Bronchial epithelial cell (primary cell): ENCODE measurements at places on chromosomes 4 and X.

GRCh38 chr4:48944252-48944651, 37.7 kb upstream of the OCIAD2 start:
- DNase-seq = peak; percentile 96

- peak; percentile 79 for DNase-seq
Measured at GRCh38 chr4:24067367-24068193, 177.7 kb upstream of the PPARGC1A start.

DNA sequence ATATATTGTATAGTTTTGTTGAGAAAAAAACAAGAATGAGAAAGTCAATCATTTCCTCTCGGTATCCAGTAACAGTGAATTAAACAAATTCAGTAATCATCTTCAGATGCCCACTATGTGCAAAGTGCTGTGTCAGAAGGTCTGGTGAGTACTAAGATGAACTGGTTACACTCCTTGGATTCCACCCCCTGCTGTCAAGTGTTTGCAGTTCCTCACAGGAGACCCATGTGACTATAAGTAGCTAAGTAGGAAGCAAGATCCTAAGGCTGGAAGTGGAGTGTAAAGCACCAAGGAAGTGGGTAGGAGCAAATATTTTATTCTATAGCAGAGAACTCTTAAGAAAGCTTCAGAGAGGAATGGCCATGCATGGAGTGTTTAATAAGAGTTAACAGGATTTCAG, 73.6 kb downstream of the SNX25 start:
- DNase-seq = peak; percentile 50

DNA sequence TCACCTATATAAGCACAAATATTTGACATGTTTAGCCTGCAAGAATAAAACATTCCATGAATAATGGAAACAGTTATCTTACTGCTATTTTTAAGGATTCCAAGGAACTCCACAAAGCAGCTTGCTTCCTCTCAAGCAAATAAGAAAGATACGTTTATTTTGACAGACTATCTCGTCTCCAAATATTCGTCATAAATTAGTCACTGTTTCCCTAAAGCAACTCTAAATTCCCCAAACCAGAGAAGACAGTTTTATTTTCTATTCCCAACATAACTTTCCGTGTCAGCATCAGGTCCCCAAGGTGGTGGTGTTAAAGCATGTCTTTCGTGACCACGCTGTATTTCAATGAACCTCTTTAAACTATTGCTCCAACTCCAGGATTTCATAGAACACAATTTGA, 24.3 kb upstream of the DKK2 start:
- DNase-seq = no peak

GRCh38 chr4:114287079-114287696, 307.7 kb upstream of the ARSJ start:
- DNase-seq = peak; percentile 94

- DNase-seq = no peak
Measured at GRCh38 chr4:115501656-115502055, 388.2 kb upstream of the NDST4 start.

DNA sequence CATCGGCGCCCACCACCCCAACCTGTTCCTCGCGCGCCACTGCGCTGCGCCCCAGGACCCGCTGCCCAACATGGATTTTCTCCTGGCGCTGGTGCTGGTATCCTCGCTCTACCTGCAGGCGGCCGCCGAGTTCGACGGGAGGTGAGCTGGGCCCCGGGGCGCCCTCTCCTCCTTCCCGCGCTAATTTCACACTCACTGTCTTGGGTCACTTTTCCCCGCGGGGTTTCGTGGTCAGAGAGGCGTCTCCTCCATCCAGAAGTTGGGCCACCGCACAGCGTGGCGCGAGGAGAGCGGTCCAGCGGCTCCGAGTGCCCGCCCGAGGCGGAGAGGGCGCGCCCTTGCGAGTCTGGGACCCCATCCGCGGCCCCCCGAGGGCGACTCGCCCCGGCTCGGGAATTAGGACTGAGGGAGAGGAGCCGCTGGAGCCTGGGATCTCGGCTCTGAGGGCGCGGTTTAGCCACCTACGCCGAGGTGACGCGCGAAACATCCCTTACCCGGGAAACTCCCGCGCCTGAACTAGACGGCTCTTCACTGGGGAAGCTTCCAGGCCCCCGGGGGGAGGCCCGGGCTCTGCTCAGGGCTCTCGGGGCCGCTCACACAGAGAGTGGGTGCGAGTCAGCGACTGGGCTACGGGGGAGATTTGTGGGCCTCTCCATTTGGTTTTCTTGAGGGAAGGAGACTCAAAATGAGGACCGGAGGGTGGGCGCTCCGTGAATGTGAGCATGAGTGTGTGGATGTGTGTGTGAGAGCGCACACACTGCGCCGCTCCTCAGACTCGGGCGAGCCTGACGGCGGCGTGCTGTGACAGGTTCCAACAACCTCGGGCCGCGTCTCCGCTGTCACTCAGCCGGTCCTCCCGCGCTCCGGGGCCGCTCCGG, 551 bp downstream of the NPNT start:
- peak; percentile 49 for DNase-seq

- no peak for DNase-seq
Measured at GRCh38 chrX:51922561-51922960, 29.1 kb downstream of the MAGED1 start.

GRCh38 chr4:174316546-174316945, 32.8 kb downstream of the CEP44 start:
- DNase-seq = peak; percentile 61

GRCh38 chrX:31603411-31604120, 531.7 kb upstream of the FTHL17 start:
- DNase-seq = no peak

- peak; percentile 78 for DNase-seq
Measured at GRCh38 chrX:276581-277201, 4.5 kb upstream of the PLCXD1 start.

- no peak for DNase-seq
Measured at GRCh38 chr4:11474146-11474545, 45.5 kb upstream of the HS3ST1 start.

DNA sequence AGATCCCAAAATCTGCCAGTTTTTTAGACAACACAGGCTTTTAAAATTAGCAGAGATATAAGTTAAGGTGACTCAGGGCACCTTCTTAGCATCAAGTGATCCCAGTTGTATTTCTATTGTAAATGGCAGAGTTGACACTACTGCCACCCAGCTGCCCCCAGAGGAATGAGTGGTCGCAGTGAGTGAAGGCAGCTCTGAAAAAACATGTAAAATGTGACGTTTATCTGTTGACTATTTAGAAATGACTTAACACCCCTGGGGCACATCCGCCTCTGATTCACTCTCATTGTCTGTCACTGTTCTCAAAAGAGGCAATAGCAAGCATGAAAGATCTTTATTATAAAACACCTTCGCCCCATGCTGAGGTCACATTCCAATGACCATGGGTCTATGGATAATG, 592.4 kb downstream of the ACTRT1 start:
- peak; percentile 2 for DNase-seq

DNA sequence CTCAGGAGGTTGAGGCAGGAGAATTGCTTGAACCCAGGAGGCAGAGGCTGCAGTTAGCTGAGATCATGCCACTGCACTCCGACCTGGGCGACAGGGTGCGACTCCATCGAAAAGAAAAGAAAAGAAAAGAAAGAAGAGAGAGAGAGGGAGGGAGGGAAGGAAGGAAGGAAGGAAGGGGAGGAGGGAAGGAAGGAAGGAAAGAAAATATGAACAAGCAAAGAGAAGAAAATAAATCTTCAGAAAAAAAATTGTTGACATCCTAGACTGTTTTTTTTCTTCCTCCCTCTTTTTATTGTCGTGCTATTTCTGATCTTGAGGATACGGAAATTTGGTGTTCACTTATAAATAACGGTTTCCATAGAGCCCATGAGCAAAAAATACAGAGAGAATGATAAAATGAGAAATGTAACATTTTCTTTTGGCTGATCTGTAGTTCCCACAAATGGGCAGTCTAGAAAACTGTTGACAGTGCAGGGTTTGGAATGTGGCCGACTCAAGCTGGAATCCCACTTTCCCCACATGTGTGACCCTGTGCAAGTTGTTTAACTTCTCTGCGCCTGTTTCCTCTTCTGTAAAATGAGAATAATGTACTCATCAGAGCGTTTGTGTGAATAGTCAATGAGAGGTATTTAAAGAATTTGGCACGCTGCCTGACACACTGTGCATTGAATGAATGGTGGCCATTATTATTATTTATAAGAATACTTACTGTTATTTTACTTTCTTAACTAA, 19.4 kb downstream of the SORBS2 start:
- DNase-seq = peak; percentile 87

DNA sequence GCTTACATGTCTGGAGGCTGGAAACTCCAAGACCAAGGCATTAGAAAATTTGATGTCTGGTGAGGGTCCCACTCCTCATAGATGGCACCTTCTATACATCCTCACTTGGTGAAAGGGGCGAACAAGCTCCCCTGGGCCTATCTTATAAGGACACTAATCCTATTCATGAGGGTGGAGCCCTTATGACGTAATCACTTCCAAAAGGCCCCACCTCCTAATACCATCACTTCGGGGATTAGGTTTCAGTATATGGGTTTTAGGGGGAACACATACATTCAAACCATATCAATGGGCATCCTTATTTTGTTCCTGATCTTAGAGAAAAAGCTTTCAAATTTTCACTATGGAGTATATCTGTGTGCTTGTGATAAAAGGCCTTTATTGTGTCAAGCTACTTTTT, 39.0 kb upstream of the ALG13 start:
- DNase-seq = no peak

GRCh38 chr4:80231180-80231579, 33.9 kb downstream of the PRDM8 start:
- DNase-seq = peak; percentile 51

DNA sequence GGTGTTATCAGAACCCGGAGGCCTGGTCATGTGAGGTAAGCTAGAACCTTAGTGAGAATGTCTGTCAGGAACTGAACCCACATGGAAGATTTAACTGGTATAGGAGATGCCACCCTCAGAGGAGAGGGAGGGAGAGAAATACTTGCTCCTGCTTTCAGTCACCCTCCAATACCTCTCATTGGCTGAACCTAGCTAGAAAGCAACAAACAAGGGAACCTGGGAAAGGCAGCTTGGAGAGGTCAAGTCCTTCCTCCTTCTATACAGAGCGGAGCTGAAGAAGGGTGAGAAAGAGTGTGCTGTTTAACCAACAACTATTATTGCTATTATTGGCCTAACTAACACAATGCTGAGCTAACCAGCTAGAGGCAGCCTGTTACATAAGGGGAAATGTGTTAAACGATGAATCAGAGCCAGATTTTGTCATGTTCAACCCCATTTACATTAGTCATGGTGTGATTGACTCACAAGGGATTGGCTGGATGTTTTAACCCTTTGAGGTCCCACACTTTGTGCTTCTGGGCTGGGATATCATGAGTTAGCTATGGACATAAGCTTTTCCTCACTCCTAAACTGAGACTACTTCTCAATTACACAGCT, 96.5 kb upstream of the ESX1 start:
- DNase-seq = peak; percentile 90

DNA sequence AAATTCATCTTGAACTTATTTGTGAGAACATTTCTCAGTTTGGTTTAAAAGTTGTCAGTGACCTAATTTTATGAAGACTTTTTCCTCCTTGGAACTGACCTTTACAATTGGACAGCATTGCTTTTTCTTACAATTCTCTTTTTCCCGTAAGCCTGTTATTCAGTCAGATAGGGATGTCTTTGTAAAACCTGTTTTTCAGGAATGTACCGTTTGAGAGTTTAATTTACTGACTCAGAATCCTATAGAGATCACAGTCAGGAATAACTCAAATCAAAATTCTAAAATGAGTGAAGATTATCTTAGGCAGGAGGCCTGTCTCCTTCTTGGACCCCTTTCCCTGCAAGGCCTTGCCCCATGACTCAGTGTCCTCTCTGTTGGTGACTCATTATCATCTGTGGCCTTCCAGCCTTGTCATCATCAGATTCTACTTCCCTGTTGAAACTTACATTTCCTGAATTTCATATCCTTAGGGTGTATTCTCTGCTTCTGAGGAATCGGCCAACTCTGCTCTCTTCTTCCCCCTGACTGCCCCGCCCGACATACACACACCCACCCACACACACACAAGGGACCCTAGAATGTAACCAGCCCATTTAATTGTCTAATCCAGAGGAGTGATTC, 99.8 kb downstream of the ARHGAP10 start:
- DNase-seq = peak; percentile 94

DNA sequence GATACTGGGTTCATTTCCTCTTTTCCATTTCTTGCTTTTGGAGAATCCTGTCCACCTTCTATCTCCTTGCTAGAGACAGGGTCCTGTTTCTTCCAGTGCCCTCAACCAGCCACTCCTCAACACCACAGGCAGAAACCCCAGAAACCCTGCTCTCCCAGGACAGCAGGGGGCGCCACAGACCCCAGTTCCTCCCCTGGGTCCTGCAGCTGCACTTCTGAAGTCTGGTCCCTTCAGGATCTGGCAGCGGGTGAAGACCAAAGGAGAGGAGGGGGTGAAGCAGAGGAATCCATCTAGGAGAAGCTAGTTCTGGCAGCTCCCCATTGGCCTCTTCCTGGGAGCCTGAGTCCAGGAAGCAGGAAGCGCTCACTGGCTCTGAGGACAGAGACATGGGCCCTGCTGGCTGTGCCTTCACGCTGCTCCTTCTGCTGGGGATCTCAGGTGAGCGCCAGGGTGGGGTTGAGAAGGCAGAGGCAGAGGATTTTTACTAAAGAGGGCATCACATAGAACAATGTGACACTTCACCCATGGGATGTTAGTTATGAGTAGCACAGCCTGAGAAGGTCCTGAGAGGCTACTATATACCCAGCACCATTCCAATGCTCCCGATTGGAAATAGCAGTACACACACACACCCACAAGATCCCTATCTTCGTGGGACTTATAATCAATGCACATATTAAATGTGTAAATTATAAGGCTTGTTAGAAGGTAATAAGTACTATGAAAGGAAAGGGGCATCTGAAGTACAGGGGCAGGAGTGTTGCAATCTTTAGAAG, at the start of gene PRSS48:
PRSS48 (plus strand) TSS at position 375 of the 776 bp plus-strand sequence; CDS start at position 387, 12 bp downstream.
- DNase-seq = peak; percentile 39

- no peak for DNase-seq
Measured at GRCh38 chrX:13096728-13097127, 52.3 kb upstream of the FAM9C start.

GRCh38 chr4:137156054-137156453, 376.2 kb downstream of the PCDH18 start:
- peak; percentile 30 for DNase-seq

DNA sequence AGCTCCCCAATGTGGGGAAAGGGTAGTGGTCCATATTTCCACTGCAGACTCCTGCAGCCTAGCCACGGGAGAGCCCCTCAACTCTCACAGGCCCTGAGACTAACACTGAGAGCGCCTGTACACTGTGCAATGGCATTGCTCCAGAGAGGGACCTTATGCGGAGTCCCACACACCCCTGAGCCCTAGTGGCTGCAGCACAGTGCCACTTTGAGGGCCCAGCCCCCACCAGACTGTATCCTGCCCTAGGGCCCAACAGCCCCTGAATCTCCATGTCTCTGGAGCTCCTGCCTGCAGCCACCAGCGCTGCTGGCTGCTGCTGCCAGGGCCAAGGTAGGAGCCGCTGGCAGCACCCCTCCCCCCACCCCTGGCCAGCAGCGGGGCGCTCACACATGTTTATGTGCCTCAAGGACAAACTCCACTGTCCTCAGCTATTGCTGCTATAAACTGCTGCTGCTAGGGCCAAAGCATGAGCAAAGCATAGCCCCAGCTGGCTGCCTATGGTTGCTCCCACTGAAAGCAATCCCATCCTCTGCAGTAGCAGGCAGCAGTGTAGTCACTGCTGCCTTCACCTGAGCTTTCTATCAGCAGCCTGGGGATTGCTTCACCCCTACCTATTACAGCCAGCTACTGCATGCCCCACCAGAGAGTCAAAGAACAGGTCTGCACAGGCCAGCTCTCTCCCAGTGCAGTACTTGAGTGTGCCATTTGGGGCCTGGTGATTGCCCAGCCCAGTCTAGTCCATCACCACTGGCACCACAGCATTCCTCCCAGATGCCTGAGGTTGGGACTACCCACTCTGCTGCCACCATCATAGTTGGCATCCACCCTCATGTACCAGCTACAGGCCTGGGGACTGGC, 24.3 kb downstream of the TMEM154 start:
- DNase-seq = peak; percentile 94
